ENCODE measurements at places on chromosomes 6 and 20.

DNA sequence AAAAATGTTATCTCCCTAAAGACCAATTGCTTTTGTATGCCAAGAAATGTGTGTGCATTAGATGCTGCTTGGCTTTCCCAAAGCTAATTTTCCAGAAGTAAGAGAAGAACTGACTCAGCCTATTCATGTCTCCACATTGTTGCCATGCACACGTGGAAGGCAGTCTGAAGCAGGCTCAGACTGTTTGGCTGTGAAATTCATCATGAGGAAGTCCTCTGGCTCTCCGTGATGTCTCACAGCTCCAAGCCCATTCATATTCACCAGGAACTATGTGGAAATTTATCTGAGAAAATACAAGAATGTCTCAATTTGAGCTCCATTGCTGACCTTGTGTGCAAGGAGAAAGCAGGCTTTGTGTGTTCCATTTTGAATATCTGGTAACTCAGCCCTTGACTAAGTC, 1022.2 kb upstream of the GJE1 start:
- DNase-seq = no peak

GRCh38 chr6:111113336-111114086, 26.2 kb downstream of the SLC16A10 start:
- peak; percentile 36 for DNase-seq

DNA sequence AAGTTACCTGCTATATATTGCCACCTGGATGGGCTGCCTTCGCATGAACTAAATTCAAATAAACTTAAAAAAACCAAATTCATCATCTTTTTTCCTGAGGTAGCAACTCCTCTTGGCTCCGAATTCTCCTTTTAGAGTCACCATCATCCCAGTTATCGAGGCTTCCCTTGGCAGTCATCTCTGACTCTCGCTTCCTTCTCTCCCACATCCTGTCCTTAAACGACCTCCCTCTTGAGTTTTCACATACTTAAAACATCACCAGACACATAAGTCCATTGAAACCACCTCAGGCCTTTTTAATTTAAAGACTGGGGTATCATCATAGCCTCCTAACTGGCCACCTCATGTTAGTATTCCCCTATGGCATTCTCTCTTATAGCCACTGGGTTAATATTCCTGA, 296.1 kb upstream of the FLRT3 start:
- DNase-seq = no peak

DNA sequence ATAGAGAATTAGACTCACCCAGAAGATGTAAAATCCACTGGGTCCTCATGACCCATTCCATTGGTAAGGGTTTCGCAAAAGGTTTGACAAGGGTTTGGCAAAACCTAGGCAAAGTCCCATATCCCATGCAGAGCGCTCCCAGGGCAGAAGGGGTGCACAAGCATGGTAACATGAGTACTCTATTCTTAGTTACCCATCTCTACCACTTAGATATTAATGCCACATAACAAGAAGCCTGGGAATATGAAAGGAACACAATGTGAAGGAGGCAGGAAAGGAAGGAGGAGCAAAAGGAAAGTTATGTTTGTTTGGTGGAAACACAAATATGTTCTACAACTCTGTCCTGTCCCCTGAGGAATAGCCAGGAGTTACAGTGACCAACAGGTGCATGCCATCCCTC, 163.1 kb downstream of the FAXC start:
- no peak for DNase-seq

DNA sequence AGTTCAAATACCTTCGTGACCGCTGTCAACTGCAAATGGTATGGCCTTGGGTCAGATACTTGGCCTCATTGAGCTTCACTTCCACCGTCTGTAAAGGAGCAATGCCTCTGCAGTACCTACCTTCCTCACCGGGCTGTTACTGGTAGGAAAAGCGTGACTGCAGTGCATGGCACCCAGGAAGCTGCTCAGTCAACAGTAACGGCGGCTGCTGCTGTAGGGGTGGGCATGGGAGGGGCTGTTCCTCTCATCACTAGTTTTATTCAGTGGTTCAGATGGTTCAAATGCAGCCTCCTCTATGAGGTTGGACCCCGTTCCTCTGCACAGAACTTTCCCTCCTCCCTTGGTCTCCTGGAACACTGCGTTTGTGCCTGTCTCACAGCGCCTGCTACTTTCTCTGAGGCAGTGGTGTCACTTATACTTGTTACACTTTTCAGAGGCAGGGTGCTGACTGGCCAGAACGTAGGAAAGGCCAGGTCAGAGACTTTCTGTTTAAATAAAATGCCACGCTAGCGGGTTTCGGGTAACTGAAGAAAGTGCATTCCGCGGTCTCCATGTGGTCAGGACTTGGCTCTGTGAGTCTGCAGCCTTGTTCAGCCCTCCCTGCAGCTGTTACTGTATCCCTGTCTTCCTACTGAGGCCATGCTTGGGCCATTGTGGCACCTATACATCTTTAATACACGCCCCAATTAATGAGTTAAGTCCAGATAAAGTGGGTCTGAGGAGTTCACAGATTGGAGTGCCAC, 279.6 kb downstream of the NRN1 start:
- DNase-seq = no peak

- DNase-seq = no peak
Measured at GRCh38 chr20:4289875-4290274, 274.5 kb upstream of the RNF24 start.

DNA sequence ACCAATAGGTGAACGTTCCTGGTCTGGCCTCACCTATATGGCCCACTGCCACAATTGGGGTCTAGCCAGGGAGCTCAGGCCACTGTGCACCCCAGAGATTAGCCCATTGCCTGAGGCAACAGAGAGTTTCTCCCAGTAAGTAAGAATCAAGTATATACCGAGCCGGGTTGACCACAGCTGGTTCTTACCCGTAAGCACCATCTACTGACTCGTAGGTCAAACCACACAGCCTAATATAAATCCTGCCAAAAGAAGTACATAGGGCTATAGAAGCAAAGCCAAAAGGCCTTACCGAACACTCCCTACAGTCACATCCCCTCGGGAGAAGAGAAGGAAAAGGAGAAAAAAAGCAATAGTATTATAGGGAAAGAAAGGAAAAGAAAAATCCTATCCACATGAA, 463.6 kb upstream of the GJE1 start:
- DNase-seq = no peak

GRCh38 chr20:52001999-52002666, 189.4 kb downstream of the ZFP64 start:
- no peak for DNase-seq

- DNase-seq = no peak
Measured at GRCh38 chr6:121055572-121056163, 278.6 kb downstream of the TBC1D32 start.

DNA sequence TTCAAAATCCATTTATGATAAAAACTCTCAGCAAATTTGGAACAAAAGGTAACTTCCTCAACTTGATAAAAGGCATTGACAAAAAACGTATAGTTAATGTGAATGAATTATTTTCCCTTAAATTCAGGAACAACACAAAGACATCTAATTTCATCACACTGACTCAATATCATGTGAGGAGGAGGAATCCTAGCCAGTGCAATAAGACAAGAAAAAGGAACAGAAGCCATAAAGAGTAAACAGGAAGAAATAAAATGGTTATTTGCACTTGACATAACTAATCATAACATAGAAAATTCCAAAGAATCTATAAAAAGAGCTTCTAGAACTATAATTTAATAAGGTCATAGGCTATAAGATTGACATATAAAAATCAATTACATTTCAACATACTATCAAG, 31.4 kb downstream of the CHD6 start:
- DNase-seq = no peak

DNA sequence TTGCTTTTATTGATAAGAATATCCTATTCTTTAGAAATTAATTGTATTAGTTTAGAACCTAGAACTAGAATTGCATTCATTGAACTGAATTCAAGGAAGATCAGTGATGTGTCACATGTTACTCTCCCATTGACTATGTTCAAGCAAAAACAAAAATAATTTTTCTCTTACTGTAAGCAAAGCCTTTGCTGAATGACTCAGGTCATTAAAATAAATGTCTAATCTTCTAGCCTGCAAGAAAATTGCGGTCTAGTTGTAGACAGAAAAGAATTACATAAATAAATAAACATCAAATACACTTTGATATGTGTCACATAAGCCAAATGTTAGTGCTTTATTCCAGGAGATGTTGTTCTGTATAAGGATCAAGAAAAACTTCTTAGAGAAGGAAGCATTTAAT, 387.9 kb downstream of the ADGRB3 start:
- DNase-seq = no peak

DNA sequence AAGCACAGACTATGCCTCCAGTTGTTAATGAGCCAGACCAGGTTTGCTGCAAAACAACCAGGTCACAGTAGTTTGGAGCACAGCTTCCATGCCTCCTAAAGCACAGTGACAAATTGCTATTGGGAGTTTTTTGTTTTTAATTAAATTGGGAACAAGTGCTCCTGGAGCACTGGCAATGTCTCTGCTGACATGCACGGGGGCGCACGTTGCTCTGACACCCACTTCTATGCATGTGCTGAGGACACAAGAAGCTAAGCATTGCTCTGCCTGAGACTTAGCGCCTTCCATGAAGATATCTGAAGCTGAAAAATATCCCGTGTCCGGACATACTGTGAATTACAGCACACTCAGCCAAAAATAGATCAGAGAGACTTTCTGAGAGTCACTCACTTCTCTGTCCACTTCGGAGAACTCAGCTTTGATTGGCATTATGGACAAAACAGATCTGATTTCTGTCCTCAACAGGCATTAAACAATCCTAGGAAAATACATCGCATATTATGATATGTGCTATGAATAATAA, 18.6 kb upstream of the GGTLC1 start:
- DNase-seq = no peak

DNA sequence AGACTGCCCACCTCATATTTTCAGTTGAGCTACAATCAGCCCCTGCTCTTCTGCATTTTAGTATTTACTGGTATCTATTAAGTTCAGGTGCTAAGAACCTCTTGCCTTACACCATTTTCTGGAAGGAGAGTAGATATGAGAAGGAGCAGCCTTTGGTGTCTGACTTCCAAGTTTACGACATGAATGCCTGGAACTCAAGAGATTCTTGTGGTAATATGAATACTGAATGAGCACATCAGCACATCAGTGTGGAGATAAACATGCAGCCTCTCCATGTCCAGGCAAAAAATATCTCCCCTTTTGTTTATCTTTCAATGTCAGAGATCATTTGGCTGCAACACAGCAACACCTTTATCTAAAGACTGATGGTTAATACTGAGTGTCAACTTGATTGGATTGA, 65.8 kb upstream of the THEMIS start:
- DNase-seq = no peak

DNA sequence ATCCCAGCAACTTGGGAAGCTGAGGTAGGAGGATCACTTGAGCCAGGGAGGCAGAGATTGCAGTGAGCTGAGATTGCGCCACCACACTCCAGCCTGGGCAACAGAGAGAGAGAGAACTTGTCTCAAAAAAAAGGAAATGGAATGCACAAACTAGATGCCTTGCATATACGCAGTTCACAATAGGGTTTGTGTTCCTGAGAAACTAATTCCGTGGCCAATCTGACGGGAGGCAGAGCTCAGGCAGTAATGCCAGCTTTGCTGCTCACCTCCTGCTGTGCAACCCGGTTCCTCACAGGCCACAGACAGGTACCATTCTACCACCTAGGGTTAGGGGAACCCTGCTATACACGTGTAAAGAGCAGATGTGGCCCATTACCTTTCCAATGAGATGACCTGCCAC, 1.4 kb downstream of the CDK5RAP1 start:
- no peak for DNase-seq

Data from activated CD4-positive, alpha-beta T cell treated with anti-CD3 and anti-CD28 coated beads, Interleukin-2, amount 50 U/mL, for 4 hours (primary cell).